NCI-H2029 (cell line): ENCODE measurements at places on chromosomes 11 and 22.

- DNase-seq = no peak
Measured at GRCh38 chr11:79006854-79007253, 432.2 kb upstream of the NARS2 start.

- no peak for DNase-seq
Measured at GRCh38 chr22:21641417-21641788, 699 bp upstream of the SDF2L1 start.

DNA sequence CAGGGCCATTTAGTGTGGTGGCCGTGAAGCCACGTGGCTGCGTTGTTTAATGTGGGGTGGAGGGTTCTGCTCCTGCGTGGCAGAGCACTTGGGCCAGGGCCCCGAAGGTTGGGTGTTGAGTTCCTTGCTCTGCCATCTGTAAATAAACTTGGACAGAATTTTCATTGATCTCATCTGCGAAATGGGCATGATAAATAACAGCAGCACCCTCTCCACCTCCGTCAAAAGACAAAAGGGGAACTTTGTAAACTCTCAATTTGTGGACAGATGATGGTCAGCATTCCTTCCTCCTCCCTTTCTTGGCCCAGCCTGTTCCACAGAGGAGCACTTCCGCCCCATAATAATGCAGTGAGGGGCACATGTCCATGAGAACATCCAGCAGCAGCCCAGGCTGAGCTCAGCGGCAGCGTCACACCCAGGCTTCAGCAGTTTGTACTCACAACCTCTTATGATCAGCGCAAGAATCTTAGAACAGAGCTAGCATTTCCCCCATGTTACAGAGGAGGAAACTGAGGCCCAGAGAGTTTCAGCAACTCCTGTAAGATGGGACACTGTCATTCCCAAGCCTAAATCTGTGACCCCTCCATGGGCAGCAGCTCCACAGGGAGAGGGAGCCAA lies 874.5 kb downstream of the BRD1 start:
- no peak for DNase-seq

GRCh38 chr22:47220752-47221151 lies 458.3 kb downstream of the TBC1D22A start:
- no peak for DNase-seq

GRCh38 chr11:115700496-115700895 lies 196.3 kb upstream of the CADM1 start:
- no peak for DNase-seq

- no peak for DNase-seq
Measured at GRCh38 chr11:118313242-118313641, 8.7 kb downstream of the CD3E start.

GRCh38 chr11:77233011-77233410 lies 68.5 kb downstream of the GDPD4 start:
- no peak for DNase-seq
